ENCODE measurements at places on chromosomes 5 and 9. TPM values are rescaled to one million over a fixed set of nuclear protein-coding genes. Genes with fewer than 3 reads are reported as not detected.

DNA sequence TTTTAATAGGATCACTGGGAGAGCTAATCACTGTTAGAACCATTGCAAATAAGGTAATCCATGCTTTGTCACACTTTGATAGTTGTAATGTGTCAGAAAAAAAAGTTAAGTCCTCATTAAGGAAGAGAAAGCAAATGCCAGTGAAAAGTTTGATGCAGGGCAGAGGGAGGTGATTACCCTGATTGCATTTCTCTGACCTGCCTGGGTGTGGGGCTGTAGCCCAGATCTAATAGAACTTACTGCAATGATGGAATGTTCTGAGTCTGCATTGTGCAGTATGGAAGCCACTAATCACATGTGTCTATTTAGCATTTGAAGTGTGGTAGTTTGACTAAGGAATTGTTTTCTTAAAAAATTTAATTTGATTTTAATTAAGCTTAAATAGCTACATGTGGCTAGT is 202.7 kb downstream of the ATP10B start:
- DNase-seq, result peak; percentile 57
- H3K36me3 ChIP-seq, result no peaks in the 10 kb centered on the region
- no peaks in the 10 kb centered on the region for H3K27me3 ChIP-seq
- no peak overlapping the region for H3K27ac ChIP-seq

- H3K4me3 ChIP-seq, result no peak overlapping the region
- DNase-seq, result no peak
- no peaks in the 10 kb centered on the region for H3K27me3 ChIP-seq
- no peak overlapping the region for H3K27ac ChIP-seq
Measured at GRCh38 chr5:79692596-79692995, 3.0 kb downstream of the CMYA5 start.

Gene FST
- total RNA-seq, result not detected

DNA sequence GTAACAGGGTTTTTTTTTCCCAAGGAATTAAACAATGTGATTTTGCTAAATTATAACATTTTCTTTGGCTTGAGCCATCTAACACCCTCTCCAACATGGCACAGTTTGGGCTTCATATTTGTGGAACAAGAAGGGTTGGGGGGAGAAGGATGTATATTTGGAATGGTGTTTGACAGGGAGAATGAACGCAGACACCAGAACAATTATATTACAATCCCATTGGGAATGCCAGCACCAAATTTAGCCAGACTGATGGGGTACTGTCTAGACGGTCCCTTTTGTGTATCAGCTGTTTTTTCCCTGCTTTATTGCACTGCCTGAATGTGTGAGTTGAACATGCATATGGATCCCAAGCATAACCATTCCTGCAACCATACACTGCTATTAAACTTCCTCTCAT is 130.9 kb upstream of the TMEM161B start:
- no peak overlapping the region for H3K4me3 ChIP-seq
- no peak for DNase-seq
- H3K36me3 ChIP-seq, result no peaks in the 10 kb centered on the region
- H3K27ac ChIP-seq, result no peak overlapping the region

All from Karpas-422 (cell line).